Tibial nerve (tissue), 4 donors: ENCODE measurements at places on chromosomes 5 and 9.

DNA sequence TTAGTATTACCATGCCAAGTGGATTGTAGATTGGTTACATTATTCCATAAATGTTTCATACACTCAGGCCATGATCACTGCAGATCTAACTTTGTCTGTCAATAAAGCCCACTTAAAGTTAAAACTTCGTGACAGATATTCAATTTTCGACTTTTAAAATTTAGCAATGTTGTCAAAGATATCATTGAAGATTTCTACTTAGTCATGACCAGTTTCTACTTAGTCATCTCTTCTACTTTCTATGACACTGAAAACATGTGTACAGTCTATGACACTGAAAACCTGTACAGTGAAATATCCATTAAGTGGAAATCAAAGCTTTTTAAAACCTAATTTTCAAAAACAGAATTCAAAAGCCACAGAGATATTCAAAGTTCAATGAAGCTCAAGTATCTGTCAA, 258.2 kb downstream of the MCTP1 start:
- DNase-seq = no peak

- no peak for DNase-seq
These were observed at the start of gene GPR21 for GRCh38 chr9:123033352-123033751. TSS of gene GPR21 (plus strand) at chr9:123033667. CDS start at chr9:123034567, 900 bp downstream.

- no peak for DNase-seq
These were observed 15.9 kb downstream of the PPP2R2B start for GRCh38 chr5:146862641-146863040.

DNA sequence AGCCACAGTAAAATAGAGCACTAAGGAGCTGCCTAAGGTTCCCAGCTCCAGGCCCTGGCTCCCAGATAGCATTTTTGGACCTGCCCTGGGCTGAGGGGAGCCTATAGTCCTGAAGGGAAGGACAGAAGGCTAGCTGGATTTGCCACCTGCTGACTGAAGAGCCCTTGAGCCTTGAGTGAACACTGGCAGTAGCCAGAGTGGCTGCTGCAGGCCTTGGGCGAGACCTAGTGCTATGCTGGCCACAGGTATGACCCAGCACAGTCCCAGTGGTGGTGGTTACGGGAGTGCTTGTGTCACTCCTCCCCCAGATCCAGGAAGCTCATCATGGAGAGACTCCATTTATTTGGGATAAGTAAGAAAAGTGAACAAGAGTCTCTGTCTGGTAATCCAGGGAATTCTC, 10.3 kb upstream of the STX17 start:
- no peak for DNase-seq
